ENCODE measurements at places on chromosomes 4 and X.
A peak's percentile ranks its signal among the peaks of the same experiment; 100 is the strongest.

DNA sequence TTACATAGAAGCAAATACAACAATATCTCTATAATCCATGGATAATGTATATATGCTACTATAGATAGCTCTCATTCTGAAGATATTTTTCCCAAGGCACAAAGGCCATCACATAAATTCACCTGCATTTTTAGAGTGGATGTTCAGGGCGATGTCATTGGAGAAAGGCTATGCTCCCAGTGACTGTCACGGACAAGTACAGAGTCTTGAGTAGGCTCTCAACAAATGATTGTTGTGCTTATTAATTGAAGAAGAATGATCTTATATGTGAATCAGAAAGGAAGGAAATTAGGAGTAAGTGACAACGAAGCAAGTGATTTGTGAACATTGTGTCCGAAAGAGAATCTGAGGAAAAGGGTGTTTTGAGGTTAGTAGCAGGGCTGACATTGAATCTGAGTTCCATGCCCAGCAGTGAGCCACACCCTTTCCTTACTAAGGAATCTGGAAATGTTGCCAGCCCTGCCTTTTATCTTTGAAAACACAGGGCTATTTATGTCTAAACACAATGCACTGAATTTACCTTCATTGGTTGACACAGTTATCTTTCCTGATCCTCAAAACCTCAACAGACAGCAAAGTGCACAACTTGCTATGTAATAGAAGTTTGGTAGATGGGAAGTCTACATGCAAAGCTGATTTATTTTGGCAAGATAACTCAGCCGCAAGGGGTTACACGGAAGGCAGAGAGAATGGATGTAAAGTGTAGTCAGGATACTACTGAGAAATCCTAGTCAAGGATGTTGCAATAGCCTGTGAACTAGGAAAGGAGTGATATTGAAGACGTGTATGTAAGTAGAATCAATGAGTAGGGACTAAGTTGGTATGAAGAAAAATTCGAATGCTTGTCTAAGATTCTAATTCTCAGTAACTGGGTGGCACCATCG is 50.4 kb downstream of the SORBS2 start:
- peak; percentile 35 for DNase-seq

GRCh38 chr4:37805091-37805490 is 21.4 kb upstream of the PGM2 start:
- no peak for DNase-seq

DNA sequence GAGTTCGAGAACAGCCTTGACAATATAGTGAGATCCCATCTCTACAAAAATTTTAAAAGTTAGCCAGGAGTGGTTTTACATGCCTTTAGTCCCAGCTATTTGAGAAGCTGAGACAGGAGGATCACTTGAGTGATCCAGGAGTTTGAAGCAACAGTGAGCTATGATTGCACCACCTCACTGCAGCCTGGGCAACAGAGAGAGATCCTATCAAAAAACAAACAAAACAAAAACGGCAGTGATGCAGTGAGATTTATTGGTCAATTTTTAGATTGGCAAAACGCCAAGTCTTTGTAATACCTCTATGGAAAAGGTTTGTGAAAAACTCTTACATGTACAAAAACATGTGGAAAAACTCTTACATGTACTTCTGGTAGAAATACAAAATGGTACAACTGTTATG is 91.3 kb downstream of the PTPN13 start:
- no peak for DNase-seq

DNA sequence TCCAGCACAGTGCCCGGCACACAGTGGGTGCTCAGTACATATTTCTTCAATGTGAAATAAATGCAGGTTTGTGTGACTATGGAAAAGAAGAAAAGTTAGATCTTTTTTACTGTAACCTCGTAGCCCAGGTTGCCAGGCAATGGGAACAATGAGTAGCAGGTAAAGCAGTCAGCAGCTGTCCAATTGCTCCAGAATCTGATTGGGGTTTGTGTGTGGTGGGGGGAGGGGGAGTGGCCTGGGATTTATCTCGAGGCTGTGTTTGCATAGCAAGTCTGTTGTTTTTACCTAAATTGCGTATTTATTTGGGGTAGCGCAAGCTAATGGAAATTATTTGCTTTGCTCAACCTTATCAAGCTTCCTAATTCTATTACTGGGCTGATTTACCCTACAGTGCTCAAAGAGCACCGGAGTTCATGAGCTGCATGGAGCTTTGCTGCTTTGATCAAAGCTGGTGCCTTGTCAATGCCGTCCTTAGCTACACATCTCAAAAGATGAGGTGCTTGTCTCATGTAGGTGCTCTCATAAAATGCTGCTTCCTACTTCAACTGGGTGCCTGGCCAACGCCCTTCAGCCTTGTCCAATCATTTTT is 145.0 kb upstream of the DGKK start:
- DNase-seq, result no peak

GRCh38 chr4:142121448-142122350 is 485.3 kb downstream of the IL15 start:
- DNase-seq, result no peak

DNA sequence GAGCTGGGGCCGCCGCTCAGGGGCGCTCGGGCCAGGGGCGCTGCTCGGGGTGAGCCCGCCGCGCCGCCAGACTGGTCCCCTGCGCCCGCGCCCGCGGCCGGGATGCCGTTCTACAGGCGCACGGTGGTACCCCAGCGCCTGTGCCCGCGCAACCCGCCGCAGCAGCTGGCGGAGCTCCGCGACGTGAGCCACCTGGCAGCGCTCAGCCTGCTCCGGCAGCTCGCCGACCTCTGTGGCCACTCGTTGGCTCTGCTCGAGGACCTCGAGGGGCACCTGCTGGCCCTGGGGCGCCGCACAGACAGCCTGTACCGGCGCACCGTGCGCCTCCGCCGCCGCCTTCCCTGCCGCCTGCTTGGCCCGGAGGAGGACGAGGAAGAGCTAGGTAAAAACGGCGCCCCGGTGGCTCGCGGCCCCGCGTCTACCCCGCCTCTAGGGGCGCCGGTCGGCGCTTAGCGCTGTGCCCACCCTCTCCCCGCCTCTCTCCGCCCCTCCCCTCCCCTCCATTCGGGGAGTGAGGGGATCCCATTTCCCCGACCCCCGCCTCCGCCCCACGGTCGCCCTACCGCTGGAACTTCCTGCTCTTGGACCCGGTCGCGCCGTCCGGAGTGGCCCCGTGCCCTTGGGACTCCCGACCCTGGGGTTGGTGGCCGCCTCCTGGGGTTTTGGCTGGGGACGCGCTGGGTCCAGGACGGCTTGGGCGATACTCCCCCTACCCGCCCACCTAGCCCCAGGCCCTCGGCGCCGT is 513 bp downstream of the NHSL2 start:
- DNase-seq, result peak; percentile 32

DNA sequence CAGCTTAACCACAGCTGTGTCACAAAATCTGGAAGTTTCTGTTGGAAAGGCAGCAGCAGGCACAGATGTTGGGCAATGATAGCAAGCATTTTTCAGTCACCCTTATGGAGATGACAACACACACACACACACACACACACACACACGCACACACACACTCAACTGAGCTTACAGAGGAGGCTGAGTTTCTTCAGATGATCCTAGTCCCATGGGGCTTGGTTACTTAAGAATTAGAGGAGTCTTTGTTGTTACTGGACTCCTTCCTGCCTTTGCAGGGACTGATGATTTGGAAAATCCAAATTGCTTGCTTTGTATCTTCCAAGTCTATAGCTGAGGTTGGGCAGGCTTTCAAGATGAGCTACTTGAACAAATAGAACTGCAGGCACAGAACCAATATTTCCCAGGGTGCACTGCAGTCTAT is 740.1 kb upstream of the PITX2 start:
- no peak for DNase-seq

GRCh38 chr4:139014371-139015268 is 961 bp upstream of the NOCT start:
- DNase-seq, result peak; percentile 98

- DNase-seq, result peak; percentile 38
These were observed 332.5 kb downstream of the PDGFC start for GRCh38 chr4:156638925-156639605.

- no peak for DNase-seq
These were observed 41.0 kb downstream of the PCDH10 start for GRCh38 chr4:133190098-133190497.

- DNase-seq, result no peak
These were observed 82.6 kb upstream of the SLITRK2 start for GRCh38 chrX:145735036-145735435.

- no peak for DNase-seq
These were observed 27.4 kb upstream of the PLAC1 start for GRCh38 chrX:134685668-134686067.

- no peak for DNase-seq
These were observed 15.5 kb upstream of the HSD17B10 start for GRCh38 chrX:53449632-53450031.

DNA sequence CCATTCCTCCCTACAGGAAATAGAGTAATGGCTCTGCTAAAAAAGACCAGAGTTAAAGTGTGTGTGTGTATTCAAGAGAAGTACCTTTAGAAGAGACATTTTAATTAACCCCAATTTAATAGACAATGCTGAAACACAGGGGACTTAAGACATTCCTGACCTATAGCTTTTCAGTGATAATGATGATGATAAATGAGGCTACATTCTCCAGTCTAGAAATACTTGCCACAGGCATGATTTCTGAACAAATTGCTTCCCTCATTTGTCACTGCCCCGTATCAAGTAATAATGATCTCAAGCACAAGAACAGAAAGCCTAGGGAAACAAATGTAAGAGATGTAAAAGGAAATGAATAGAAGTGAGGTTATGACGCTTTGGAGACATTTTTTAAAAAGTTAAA is 117.1 kb downstream of the UNC5C start:
- no peak for DNase-seq

GRCh38 chr4:153322791-153323190 is 21.7 kb upstream of the MND1 start:
- no peak for DNase-seq

GRCh38 chr4:154908168-154908567 is 127.1 kb downstream of the RBM46 start:
- DNase-seq, result peak; percentile 58

DNA sequence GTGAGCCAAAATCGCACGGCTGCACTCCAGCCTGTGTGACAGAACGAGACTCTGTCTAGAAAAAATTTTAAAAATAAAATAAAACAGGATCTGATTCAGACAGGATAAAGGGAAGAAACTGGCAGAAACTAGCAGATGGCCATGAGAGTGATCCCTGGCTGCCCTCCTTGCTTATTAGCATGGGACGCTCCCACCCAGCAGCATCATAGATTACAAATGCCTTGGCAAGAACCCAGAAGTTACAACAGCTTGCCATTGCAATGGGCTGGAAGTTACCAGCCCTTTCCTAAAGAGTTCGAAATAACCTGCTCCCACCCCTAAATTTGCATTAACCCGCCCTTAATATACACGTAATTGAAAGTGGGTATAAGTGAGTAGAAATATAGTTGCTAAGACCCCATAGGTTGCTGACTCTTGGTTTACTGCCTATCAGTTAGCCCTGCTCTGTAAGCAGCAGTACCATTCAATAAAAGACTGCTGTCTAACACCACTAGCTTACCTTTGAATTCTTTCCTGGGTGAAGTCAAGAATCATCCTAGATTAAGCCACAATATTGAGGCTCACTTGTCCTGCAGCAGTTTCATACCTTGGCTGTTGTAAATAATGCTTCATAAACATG is 9.1 kb upstream of the XAGE2 start:
- no peak for DNase-seq

- DNase-seq, result no peak
These were observed 21.6 kb downstream of the C4orf50 start for GRCh38 chr4:5996641-5997040.

DNA sequence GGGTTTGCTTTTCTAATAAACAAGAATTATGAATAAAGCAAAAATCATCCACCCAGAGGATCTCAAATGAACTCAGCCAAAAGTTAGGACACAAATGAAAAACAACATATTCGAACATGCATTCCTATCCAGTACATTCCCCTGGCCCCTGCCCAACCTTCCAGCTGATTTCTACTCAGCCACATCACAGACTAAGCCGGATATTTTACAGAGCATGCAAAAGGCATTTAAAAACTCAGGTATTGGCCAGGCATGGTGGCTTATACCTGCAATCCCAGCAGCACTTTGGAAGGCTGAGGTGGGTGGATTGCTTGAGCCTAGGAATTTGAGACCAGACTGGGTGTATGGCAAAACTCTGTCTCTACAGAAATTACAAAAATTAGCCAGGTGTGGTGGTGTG is 54.6 kb downstream of the RELL1 start:
- DNase-seq, result no peak

DNA sequence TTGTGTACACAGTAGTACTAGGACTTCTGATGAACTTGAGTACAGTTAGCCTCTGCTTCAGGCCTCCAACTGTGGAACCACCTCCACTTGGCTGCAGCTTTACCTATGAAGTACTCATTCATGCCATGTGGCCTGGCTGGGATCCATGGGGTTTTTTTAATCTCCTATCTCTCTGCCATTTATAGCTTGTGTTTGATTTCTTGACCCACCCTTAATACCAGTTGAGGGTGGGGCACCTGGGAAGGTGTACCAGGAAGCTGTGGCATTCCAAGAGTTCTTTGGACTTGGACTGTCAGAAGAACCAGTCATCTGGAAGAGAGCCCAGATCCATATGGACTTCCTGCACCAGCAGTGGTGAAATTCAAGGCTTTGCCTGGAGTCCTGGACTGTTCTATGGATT is 230.1 kb downstream of the SHROOM3 start:
- peak; percentile 93 for DNase-seq

GRCh38 chr4:142838778-142839177 is 7.3 kb downstream of the INPP4B start:
- no peak for DNase-seq

DNA sequence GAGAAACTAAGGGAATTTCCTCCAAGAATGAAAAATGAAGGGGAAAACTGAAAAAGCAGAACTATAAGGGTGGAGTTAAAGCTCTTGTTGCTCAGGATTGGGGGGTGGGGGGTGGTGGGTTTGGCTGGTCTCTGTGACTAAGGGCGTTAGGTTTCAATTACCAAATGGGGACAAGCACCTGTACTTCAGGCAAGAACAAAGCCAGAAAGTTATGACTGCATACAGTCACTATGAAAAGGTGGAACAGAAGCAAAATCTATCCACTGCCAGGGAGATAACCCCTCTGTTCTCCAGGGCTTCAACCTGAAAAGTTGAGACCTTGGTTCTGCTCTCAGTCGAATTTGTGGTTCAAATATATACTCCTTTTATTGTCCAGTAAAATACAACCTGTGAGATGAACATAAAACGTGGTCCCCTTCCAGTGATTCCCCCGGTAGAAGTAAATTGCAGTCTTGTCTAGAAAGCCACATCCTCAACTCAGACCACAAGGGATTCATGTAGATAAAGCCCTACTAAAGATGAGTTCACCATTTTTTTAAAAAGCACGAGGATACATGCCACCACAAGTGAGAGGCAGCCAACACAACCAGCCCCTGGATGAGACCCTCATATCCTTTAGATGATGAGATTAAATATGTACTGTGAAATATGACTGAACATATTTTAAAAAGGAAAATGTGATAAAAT is 257.1 kb upstream of the RPS6KA3 start:
- DNase-seq, result no peak

- no peak for DNase-seq
These were observed 428.2 kb downstream of the TLL1 start for GRCh38 chr4:166301266-166301665.

Data from foreskin keratinocyte (primary cell).